ENCODE measurements at places on chromosomes 7 and 10.

DNA sequence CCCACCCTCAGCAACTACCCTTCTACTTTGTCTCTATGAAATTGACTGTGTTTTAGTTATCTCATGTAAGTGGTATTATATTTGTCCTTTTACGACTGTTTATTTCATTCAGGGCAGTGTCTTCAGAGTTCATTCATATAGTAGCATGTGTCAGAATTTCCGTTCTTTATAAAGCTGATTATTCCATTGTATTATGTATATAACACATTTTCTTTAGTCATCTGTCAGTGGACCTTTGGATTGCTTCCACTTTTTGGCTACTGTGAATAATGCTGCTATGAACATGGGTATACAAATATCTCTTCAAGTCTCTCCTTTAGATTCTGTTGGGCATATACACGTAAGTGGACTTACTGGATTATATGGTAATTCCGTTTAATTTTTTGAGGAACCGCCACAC lies 14.5 kb downstream of the SLF2 start:
- no peak for DNase-seq

- no peak for DNase-seq
Observed at GRCh38 chr10:24541239-24541753, 182.4 kb downstream of the ARHGAP21 start.

- no peak for DNase-seq
Observed at GRCh38 chr7:134832367-134832766, 52.9 kb downstream of the CALD1 start.

DNA sequence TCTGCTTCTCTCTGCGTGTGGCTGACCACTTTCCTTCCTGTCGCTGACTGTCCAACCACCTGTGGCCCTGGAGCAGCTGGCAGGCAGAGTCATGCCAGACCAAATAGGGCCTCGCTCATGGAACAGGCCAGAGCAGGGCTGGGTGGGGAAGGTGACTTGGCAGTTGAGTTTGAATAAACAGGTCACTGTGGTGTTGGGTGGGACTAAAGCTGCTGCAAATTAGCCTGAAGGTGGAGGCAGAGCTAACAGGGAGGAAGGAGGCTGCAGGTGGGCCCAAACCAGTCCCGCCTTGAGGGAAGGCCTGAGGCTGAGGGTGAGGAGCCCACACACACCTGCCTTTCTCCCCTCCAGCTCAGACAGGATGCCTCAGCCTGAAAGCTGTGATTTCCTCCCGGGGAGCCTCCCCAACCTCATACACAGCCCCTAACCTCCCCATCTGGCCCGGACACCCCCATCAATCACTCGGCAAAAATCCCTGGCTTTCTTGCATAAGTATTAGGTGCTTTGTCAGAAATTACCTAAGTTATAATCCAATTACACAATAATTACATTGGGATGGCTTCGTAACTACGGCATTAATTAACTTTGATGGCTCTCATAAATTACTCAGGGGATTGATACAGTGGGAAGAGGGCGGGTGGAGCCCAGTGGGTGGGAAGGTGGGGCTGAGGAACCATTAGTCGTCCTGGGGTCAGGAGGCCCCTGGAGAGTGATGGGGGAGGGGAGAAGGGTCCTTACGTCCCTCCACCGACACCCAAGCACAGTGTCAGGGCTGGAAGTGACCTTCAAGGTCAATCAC lies 97.7 kb upstream of the PCBD1 start:
- no peak for DNase-seq

DNA sequence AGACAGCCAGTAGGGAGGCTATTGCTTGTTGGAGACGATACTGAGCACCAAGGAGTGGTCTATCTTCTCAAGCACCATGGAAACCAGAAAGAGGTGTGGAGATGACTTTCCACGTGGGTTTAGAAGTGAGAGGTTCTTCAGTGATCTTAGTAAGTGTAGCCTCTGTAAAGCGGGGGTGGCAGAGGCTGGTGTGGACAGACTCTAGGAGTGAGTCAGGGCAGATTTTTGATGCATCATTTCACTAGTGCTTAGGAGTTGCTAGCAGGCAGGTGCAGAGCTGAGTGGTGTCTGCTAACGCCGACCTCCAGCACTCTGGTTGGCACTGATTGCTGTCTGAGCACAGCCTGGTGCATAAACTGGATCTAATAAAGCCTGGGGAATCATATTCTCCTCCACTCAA lies 78.4 kb upstream of the ADO start:
- no peak for DNase-seq

DNA sequence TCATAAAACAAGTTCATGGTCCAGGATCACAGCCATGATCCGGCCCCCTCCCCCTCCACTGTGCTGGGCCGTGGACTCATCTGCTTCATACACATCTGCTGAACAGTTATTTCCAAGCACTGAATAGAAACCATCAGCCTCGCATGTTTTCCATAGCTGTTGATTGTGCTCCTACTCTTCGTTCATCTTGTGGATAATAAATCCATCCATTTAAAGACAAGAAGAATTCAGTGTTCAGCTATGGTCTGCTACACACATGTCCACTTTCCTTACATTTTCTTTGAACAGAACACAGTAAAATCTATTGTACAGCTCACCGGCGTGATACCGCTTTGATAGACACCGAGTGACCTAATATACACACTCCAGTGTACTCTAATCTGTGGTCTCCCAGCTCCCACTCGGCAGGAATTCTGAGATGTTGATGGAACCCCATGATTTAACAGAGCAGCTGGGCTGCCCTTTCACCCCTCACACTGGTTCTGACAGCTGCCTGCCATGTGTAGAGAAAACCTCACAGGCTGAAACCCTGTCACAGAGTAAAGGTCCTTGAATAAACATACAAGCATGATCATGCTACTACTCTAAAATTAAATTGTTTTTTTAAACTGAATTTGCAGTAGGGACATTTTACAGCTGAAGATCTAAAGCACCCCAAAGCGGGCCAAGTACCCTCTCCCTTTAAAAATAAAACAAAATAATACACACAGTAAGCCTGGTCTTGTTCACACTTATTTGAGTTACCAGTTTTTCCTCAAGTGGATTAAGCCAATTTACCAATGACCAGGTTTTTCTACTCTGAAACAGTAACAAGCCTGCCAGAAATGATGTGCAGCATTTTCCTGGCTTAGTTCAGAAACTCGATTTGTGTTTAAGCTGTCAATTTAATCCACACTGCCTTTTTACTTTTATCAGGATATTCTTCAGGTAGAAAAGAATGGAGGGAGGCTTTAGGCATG lies 95.1 kb upstream of the FZD1 start:
- no peak for DNase-seq

GRCh38 chr7:41503438-41503837 lies 199.5 kb downstream of the INHBA start:
- DNase-seq = no peak

DNA sequence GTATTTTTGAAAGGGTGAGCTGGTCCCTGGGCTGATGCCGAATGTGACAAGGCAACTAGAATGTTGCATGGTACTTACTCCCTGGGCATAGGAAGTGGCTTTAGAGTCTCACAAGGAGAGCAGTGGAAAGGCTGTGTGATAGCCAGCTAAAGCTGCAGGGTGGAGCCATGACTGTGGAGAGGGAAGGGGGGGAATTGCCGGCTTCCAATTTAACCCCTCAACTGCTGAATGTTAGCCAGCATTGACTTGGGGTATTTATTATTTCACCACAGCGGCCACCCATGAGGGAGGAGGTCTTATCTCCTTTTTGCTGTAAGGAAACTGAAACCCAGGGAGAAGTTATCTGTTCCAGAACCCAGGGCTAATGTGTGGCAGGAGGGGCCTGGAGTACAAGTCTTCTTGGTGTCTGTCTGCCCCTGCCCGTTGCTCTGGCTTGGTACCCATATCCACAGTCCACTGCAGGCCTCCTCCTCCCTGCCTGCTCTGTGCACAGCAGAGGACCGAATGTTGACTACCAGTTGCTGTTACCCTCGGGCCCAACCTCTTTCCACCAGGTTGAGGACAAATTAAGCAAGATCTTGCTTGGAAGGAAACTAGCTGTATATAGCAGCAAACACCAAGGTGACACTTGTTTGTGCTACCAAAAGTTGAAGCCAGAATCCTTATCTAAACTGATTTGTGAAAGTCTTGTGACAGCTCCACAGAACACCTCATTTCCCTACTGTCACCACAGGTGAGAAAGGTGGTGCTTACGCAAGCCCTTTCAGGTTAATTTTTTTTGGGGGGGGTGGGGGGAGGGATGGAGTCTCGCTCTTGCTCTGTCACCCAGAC lies 37.6 kb downstream of the WBP1L start:
- no peak for DNase-seq

- no peak for DNase-seq
Observed at GRCh38 chr7:73833251-73833919, 2.6 kb downstream of the CLDN4 start.

- no peak for DNase-seq
Observed at GRCh38 chr7:18638594-18639452, 143.3 kb downstream of the HDAC9 start.

DNA sequence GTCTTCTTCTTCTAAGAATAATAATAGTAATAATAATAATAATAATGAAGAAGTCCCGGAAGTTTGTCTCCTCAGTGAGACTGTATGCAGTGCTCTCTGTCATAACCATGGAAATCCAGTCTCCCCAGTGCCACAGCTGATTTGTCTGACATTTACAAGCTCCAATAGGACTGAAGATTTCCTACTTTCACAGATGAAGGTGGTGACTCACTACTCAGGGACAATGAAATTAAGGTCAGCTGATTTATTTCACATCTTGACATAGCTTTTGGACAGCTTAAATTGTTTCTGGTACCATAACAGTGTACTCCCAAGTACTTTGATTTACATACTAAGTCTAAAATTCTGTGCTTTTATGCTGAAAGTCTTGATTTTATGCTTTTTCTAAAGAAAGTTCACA lies 6.9 kb downstream of the CELF2 start:
- DNase-seq = no peak

DNA sequence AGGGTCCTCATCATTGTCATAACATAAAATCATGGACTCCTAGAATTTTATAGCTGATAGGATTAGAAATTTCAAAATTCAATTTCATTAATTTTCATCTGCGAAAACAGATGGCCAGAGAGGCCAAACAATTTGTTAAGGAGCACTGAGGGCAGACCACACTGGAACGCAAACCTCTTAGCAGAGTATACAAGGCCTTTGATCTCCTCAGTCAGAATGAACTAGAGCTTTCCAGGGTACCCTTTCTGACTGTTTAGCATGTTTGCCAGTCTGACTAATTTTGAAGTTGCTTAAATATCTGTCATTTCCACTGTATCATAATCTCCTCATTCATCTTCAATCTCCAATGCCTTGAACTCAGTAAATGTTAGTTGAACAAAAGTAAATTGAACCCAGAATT lies 41.9 kb upstream of the ATRNL1 start:
- DNase-seq = no peak

- no peak for DNase-seq
Observed at GRCh38 chr7:134290286-134290685, 26.4 kb downstream of the SLC35B4 start.

DNA sequence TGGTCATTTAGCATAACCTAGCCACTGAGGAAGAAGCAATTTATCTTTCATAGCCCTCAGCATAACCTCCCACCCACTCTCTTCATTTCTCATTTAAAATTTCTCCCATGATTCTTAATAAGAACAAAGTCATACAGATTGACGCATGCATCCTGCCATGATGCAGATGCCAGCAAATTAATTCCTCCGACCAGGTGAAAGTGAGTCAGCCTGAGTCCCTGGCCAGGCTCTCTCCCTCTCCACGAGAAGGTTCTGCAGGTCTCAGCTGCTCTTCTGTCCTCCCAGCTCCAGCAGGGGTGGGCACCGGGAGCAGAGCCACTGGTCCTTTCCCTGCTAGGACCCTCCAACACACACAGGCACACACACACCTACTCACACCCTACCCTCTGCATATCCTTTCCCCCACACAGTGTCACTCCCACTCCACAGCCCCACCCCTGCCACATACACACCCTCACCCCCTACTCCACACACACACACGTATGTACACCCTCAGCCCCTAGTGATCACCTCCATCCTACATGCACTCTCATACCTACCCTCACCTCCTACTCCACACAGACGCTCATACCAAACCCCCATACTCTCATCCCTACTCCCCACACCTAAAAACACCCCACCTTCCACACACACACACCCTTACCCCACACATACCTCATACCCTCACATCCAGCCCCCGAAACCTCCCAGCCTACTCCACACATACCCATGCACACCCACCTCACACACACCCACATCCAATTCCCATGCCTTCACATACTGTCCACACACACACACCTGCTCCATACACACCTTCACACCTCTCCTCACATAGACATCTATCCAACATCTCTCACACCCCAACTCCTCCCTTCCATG lies 78.0 kb downstream of the FAM13C start:
- no peak for DNase-seq

DNA sequence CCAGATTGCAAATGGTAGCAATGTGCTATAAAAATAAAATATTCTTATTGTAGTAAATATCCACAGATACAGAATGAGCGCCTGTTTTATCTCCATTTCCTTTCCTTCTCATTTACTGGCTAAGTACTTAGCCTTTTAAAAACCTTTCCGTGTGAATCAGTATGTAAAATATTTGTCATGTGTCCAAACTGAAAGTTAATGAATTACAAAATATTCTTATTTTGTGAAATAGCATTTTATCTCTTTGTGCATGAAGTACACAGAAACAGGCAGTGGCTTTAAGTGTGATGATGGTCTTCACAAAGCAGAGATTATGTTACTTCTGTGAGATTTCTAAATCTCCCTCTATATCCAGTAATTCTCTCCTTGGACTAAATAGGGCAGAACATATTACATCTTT lies 56.7 kb upstream of the KIAA1217 start:
- DNase-seq = no peak

DNA sequence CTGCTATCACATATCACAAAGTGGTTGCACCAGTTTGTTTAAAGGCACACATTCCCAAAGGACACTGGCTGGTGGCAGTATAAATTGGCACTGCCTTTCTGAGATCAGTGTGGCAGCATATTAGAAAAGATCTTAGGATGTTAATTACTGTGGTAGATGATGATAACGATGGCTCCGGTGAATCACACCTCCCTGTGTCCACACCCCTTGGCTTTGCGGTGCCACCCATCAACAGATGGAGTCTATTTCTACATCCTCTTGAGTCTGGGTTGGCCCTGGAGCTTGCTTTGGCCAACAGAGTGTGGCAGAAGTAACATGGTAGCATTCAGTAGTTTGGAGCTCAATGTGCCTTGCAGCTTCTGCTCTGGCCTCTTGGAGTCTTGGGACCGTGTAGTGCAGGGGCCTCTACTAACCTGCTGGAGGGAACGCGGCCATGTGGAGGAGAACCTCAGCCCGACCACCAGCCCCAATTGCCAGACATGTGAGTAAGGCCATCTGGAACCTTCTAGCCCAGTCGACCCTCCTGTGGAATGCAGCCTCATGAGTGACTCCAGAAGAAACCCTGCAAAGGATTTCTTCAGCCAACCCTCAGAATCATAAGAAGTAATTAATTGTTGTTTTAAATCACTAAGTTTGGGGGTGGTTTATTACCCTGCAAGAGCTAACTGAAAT lies 27.2 kb upstream of the PLEKHA1 start:
- DNase-seq = no peak

GRCh38 chr10:74932648-74933047 lies 106.2 kb downstream of the KAT6B start:
- no peak for DNase-seq

- no peak for DNase-seq
Observed at GRCh38 chr10:60537697-60538096, 148.0 kb upstream of the ANK3 start.

GRCh38 chr7:561631-562373 lies 42.2 kb upstream of the PDGFA start:
- DNase-seq = no peak

- no peak for DNase-seq
Observed at GRCh38 chr10:16700331-16700730, 116.9 kb downstream of the RSU1 start.

GRCh38 chr10:95508730-95509129 lies 52.4 kb downstream of the SORBS1 start:
- no peak for DNase-seq

GRCh38 chr7:85186083-85186520 lies 754 bp downstream of the SEMA3D start:
- no peak for DNase-seq
